ENCODE measurements at places on chromosomes 16 and 17. TPM values are rescaled to one million over a fixed set of nuclear protein-coding genes. Genes with fewer than 3 reads are reported as not detected.
A peak's percentile ranks its signal among the peaks of the same experiment; 100 is the strongest.

- DNase-seq, result peak; percentile 90
Observed at GRCh38 chr17:57523926-57524632, 221.0 kb downstream of the CCDC182 start.

The SBK1 gene
- 0.48 TPM for total RNA-seq

The MYO15A gene
- 0.02 TPM for total RNA-seq

DNA sequence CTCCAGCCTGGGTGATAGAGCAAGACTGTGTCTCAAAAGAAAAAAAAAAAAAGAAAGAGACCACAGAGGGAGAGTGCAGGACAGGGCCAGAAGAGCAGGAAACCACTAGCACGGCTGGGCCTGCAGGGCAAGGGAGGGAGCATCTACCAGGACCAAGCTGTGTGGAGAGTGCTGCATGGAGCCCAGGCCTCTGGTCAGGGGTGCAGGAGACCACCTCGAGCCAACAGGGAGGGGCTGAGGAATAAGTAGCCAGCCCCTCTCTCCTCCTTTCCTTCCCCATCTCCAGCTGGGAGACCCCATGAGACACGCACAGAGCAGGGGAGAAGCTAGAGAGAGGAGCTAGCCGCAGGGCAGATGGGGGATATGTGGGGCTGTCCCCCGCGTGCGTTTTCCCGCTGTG, 67.0 kb upstream of the DNAH17 start:
- no peak for DNase-seq

- no peak for DNase-seq
Observed at GRCh38 chr17:19996086-19996485, 13.1 kb upstream of the SPECC1 start.

DNA sequence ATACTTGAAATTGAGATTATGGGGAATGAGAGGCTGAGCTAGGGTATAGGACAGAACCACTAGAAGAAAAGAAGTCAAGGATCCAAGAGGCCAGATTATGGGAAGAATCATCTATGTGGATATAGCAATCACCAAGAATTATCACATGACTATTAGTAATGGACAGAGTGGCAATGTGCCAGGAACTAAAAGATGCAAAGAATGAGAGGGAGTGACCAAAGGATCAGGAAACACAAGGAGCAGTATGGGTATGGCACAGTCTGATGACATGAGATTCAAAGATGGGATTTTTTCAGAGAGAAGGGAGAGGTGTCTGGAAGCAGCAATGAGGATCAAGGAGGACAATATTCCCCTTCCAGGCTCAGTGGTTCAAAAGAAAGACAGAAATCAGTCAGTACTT, 212.2 kb downstream of the AATF start:
- DNase-seq, result peak; percentile 26

DNA sequence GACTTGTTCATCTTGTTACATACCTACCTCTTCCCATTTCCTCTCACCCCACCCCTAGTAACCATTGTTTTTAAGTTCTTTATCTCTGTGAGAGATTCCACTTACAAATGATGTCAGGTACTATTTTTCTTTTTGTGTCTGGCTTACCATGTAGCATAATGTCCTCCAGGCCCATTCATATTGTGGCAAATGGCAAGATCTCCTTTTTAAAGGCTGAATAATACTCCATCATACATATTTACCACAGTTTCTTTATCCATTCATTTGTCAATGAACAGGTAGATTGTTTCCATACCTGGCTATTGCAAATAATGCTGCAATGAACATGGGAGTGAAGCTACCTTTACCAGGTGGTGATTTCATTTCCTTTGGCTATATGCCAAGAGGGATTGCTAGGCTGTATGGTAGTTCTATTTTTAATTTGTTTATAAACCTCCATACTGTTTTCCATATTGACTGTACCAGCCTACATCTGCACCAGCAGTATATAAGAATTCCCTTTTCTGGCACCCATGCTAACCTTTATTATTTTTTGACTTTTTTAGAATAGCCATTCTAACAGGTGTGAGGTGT, 53.9 kb downstream of the NSRP1 start:
- DNase-seq, result no peak

GRCh38 chr17:58632324-58633314, 59.2 kb downstream of the TEX14 start:
- DNase-seq, result no peak

The PARD6A gene
- 5.7 TPM for total RNA-seq

GRCh38 chr16:66364117-66364958, 2.2 kb upstream of the CDH5 start:
- no peak for DNase-seq

The SLC13A2 gene
- not detected for total RNA-seq

DNA sequence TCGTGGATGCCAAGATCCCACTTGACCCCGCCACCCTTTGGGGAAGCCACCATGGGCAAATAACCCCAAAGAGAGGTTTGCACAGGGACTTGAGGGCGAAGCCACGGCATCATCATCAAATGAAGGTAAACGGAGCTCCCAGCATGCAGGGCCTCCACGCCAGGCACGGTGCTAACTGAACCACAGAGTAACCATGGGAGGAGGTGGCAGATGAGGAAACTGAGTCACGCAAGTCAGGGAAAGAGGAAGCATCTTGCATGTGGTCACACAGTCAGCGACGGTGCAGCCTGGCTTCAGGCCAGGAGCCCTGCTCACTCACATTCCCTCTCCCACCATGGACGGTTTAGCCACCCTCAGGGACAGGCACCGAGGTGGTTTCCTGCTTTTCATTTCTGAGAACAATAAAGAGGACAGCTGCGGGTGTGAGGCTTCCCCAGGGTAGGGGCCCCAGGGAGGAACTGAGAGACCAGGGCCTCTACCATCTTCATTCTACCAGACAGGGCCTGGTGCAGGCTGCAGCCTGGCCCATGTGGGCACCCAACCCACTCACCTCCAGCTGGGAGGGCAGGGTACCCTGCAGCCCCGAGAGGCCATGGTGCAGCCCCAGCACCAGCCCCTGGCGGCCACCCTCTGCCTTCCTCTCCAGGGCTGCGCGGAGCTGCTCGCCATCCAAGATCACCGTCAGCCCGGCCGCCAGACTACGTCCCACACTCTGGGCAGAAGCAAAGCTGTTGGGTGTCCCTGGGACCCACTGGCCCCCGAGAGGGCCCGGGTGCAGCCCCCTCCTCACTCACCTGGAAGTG, 78.3 kb downstream of the RMI2 start:
- DNase-seq, result no peak

The DUS1L gene
- total RNA-seq, result 165 TPM

GRCh38 chr16:11333702-11334101, 11.6 kb upstream of the RMI2 start:
- DNase-seq, result no peak

DNA sequence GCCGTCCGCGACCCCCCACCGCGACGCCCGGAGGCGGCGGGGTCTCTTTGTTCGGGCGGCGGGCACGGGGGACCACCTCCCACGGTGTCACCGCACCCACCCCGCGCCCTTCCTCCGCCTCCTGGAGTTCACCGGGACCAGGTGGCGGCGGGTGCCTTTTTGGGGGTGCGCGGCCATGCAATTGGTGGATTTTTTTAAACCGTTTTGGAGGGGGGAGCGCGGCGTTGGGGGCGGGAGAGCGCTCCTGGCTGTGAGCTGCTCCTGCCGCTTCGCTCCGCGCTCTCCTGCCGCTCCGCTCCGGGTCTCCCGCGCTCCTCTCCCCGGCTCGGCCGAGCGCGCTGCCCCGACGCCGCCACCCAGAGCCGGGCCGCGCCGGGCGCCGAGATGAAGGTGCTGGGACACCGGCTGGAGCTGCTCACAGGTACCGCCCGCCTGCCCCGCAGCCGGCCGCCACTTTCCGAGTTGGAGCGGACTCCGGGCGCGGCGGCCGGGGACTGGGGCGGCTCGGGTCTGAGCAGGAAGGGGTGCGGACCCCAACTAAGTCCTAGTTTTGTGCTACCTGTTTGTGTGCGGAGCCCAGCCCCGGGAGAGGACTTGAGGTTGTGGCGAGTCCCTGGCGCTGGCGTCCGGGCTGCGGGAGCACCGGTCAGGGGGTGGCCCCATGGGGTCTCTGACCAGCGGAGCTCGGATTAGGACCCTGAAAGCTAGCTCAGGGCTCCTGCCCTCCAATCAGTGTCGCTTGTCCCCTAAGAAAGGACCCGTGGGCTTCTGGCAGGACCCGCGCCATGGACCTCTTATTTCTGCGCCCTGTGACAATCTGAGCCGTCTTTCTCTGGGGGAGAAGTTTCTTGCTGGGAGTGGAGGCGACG, 35.7 kb upstream of the NDRG4 start:
- DNase-seq, result no peak

DNA sequence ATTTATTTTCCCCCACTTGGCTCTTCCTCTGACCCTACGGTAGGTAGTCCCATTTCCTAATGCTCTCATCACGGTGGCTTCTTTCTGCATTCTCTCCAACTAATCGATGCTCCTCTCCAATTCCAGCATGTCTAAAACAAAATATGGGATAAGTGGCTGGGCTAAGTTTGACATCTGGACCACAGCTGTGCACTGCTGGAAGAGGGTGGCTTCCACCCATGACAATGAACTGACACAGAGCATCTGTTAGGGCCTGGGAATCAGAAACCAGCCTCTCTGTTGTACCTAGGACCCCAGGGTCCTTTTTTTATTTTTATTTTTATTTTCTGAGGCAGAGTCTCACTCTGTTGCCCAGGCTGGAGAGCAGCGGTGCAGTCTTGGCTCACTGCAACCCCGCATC, 29.0 kb upstream of the SLC39A11 start:
- no peak for DNase-seq

- peak; percentile 45 for DNase-seq
Observed at GRCh38 chr17:36949461-36949927, 740 bp downstream of the AATF start.

GRCh38 chr17:6165806-6166205, 95.6 kb downstream of the WSCD1 start:
- DNase-seq, result no peak

The MOSMO gene
- total RNA-seq, result 9.7 TPM

Data from A172 (cell line).